Foreskin melanocyte (primary cell): ENCODE measurements at places on chromosomes 12 and 14.

GRCh38 chr12:117825827-117826226 is 143.0 kb downstream of the KSR2 start:
- no peak for DNase-seq

DNA sequence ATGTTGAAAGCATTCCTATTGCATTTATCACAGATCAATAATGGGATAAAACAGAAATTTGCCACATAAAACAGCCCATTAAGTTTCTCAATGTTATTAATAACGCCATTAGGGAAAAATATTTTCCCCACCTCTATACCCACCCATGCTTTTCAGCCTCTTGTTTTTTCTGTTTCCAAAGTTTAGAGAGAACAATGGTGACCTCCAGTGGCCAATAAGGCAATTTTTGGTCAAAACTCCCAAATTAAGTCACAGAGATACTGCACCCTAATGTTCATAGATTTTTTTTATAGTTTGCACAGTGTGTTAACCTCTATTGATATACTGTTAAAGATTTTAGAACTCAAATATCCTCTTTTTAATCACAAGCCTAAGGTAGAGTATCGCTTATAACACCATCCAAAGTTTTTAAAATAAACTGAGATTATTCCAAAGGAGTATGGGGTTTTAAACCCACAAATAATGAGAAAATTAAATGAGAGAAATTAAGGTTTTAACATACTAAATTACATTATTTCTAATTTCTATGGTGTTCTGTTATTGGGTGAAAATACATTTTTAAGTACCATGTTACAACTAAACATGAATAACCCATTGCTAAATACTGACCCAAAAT is 184.7 kb upstream of the DCN start:
- DNase-seq: no peak

DNA sequence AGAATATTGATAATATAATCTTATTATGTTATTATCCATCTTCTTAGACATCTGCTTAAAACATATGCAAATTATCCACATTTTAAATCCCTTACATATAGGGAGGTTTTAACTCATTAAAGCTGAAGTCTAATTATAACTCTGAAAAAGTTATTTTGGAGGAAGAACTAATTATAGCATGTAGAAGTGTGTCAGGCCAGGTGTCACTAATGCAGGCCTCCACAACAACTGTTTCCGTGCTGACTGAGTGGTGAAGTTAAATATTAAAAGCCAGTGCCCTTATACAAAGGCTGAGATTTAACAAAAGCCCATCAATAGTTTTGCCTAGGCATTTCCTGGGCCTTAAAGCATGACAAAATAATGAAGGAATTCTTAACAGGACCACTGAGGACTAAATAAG is 157.4 kb downstream of the LRRK2 start:
- no peak for DNase-seq

GRCh38 chr12:58026897-58027891 is 85.8 kb downstream of the ATP23 start:
- no peak for DNase-seq

- no peak for DNase-seq
These were observed 87.0 kb downstream of the IRF2BPL start for GRCh38 chr14:76941544-76941943.

- no peak for DNase-seq
These were observed 28.5 kb upstream of the SRGAP1 start for GRCh38 chr12:63816031-63816430.
